ENCODE measurements at places on chromosomes 16 and 17. TPM values are rescaled to one million over a fixed set of nuclear protein-coding genes. Genes with fewer than 3 reads are reported as not detected.

KCNH6 gene
- not detected for total RNA-seq

MC1R gene
- total RNA-seq: 5.8 TPM

CCDC154 gene
- not detected for total RNA-seq

SEZ6 gene
- total RNA-seq: not detected

Data from cardiac atrium fibroblast (primary cell).